Suprapubic skin (tissue), 4 donors: ENCODE measurements at places on chromosomes 12 and 14.

GRCh38 chr12:26091822-26092221, 33.0 kb downstream of the BHLHE41 start:
- no peak for DNase-seq

DNA sequence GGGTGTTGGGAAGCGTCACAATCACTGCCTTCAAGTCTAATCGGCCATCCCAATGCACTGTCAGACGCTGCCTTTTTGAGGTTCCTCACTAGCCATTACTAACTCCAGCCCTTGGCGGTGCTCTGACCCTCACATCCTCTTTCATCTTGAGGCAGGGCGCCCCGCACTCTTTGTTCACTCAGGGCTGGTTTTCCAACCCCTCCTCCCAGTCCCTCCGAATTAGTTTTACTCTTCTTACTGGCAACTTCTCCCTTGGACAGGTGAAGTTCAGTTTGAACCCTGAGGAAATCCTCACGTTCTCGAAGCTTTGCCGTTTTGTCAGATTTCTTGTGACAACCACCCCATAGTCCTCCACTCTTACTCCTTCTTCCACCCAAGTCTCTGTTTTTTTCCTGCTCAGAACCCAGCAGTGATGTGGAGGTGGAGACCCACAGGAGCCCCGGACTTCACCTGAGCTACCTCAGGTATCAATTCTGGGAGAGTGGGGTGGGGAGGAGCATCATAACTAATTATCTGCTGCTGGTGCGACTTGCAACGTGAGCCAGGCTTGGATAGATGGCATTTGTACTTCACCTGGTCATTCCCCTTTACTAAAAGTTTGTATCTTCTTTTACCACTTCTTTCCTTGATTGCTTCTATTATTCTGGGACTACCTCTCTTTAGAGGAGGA, 757 bp downstream of the ZC3H10 start:
- no peak for DNase-seq

GRCh38 chr12:107649661-107650061, 35.9 kb upstream of the PWP1 start:
- DNase-seq, result no peak

- DNase-seq, result no peak
Observed at GRCh38 chr14:99199846-99200653, 71.9 kb downstream of the BCL11B start.

GRCh38 chr12:71840231-71840847, 780 bp downstream of the TBC1D15 start:
- DNase-seq, result no peak

DNA sequence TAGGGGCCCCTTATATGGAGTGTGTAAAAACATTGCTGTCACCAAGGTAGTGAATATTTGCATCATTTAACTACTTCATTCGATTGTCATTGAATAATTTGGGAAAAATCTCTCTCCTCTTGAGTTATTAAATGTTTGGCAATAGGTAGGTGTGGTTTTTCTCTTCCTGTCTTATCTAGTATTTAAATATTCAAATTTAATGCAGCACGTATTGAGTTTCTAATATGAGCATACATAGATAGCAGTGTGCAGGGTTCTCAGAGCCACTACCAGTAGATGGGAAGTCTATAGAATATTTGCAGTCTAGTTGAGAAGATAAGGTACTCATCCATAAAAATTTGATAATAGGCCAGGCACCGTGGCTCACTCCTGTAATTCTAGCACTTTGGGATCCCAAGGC, 16.7 kb downstream of the PALS1 start:
- no peak for DNase-seq
